GM23248 (cell line): ENCODE measurements at places on chromosomes 3 and 15.

GRCh38 chr15:79849789-79850188 is 47.0 kb downstream of the MTHFS start:
- peak; percentile 77 for DNase-seq
- H3K4me1 ChIP-seq, result peaks cover 4% of the 10 kb centered on the region; the same call in 1 of the 2 replicates
- peaks cover 5% of the 10 kb centered on the region; the same call in 1 of the 2 replicates for H3K36me3 ChIP-seq
- no peak overlapping the region for H3K27ac ChIP-seq
- H3K4me3 ChIP-seq, result no peak overlapping the region

- H3K27ac ChIP-seq, result peak overlapping the region; percentile 90
- peaks cover 18% of the 10 kb centered on the region for H3K4me1 ChIP-seq
- no peaks in the 10 kb centered on the region for H3K36me3 ChIP-seq
- H3K27me3 ChIP-seq, result no peaks in the 10 kb centered on the region
Observed at GRCh38 chr3:36525115-36525801, 145.0 kb downstream of the STAC start.

DNA sequence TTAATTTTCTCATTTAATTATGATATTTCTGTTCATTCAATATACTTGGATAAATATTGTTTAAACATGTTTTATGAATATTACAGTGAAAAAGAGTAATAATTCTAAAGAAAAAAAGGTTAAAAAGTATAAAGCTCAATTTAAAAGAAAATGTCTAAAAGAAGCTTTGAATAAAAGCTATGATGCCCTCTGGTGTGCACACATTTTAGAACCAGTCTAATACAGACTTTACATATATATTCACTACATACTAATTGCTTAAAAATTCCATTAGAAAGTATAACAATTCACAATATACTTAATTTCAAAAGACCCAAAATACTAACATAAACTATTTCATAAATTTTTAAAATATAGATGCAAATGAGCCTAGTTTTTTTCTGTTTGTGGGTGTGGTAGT is 909.1 kb upstream of the ROBO1 start:
- no peaks in the 10 kb centered on the region for H3K27me3 ChIP-seq
- H3K4me1 ChIP-seq, result no peaks in the 10 kb centered on the region
- H3K4me3 ChIP-seq, result no peak overlapping the region
- H3K27ac ChIP-seq, result no peak overlapping the region

GRCh38 chr3:126361211-126361610 is 4.0 kb upstream of the KLF15 start:
- H3K4me1 ChIP-seq, result 0 out of 2 replicates have a peak, but pooled peaks cover 4% of the 10 kb centered on the region
- H3K4me3 ChIP-seq, result no peak overlapping the region

DNA sequence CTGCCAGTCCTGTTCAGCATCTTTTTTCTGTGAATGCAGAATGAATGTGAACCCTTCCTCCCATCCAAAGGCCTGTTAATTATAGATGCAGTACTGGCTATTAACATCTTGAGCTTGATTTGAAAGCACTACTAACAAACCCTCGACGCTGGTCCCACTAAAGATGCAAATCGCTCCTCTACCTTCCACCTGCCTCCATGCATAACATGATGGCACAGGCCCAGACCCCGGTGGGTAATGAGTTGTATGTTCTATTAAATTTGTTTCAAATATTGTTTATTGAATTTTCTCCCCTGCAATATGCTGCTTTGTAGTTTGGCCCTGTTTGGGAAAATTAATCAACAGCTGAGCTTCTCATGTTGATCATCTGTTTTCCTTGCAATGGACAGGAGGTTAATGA is 69.3 kb downstream of the RAB11A start:
- H3K27me3 ChIP-seq, result peaks cover 7% of the 10 kb centered on the region
- H3K36me3 ChIP-seq, result no peaks in the 10 kb centered on the region
- peaks cover 18% of the 10 kb centered on the region for H3K4me1 ChIP-seq
- H3K27ac ChIP-seq, result no peak overlapping the region
- H3K4me3 ChIP-seq, result no peak overlapping the region
